ENCODE measurements at places on chromosomes 4 and X.

DNA sequence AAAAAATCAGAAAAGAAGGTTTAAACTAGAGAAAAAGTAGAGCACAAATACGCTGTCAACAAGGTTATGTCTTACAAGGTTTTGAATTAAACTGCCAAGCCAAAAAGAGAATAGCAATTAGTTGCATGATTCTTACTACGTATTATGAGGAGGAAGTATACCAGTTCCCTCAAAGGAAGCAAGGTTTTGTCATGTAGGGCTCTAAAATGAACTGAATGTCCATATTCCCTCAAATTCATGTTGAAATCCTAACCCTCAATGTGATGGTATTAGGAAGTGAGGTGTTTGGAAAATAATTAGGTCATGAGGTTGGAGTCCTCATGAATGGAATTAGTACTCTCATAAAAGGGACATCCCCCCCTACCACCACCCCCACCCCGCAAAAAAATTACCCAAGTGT lies 201.0 kb downstream of the FBXW7 start:
- no peak for DNase-seq

DNA sequence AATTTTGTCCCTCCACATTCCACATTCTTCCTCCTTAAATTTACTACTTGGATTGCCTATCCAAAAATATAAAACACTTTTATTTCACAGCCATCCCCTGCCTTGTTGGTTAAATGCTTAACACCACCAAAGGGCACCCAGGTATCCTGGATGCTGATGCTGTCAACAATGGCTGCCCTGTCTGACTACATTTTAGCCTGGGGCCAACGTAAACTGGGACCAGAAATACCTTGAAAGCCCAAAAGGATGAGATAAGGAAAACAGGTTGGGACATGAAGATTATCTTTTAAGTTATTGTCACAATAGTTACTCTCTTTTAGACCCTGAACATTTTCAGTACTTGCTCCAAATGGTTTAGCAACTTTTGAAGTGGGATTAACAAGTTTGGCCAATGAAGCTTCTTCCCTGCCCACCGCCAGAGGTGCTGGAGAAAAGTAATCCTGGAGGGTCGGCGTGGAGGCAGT lies 775 bp upstream of the YIPF6 start:
- DNase-seq, result no peak

- no peak for DNase-seq
These were observed 26.1 kb upstream of the TMEM154 start for GRCh38 chr4:152705903-152706302.

DNA sequence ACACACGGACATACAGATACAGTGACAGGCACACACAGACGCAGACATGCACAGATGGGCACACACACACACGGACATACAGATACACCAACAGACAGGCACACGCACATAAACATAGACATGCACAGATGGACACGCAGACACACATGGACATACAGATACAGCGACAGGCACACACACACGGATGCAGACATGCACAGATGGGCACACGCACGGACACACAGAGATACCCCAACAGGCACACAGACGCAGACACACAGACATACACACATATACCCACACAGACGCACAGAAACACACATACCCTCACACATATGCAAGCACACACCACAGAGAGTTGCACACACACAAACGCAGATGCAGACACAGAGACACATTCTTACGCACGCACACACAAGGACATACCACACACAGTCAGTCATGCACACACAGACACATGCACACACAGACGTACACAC lies 24.4 kb upstream of the SLC25A6 start:
- DNase-seq, result no peak

DNA sequence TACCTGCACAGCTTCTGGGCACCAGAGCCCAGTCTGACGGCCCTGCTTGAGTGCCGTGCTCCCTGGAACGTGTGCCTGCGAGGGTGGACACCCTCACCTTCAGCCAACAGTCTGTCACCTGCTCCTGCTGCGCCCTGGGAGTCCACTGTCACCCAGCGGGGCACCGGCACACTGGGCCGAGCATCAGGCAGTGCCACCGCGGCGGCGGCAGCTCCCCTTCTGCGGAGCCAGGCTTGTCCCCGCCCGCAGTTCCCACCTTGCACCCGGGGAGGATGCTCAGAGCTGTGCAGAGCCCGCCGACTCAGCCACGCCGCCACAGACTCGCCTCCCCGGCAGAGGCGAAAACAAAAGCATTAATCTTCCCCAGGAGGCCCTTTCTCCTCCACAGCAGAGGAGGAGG lies 86.8 kb downstream of the ABLIM2 start:
- DNase-seq, result no peak

GRCh38 chr4:8478801-8479744 lies 38.5 kb downstream of the TRMT44 start:
- no peak for DNase-seq

- no peak for DNase-seq
These were observed 274.3 kb upstream of the PPARGC1A start for GRCh38 chr4:24164054-24164693.

DNA sequence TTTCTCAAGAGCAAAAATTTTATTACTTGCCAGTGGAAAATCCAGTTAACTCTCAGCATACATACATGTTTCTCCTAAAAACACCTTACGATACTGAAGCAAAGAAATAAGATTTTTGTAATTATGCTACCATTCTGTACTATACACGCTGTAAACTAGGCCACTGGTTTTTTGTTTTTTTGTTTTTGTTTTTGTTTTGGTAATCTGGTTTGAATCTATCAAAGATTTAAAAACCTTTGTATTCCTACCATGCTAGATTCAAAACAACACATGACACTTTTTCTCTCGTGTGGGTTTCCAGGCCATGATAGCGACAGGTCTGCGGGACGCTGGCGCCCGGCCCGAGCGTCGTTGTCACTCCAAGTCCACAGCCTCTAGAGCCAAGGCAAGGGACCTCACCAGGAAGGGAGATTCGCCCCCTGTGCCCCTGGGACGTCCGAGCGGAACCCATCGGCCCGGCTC lies 723 bp downstream of the TMEM192 start:
- no peak for DNase-seq

DNA sequence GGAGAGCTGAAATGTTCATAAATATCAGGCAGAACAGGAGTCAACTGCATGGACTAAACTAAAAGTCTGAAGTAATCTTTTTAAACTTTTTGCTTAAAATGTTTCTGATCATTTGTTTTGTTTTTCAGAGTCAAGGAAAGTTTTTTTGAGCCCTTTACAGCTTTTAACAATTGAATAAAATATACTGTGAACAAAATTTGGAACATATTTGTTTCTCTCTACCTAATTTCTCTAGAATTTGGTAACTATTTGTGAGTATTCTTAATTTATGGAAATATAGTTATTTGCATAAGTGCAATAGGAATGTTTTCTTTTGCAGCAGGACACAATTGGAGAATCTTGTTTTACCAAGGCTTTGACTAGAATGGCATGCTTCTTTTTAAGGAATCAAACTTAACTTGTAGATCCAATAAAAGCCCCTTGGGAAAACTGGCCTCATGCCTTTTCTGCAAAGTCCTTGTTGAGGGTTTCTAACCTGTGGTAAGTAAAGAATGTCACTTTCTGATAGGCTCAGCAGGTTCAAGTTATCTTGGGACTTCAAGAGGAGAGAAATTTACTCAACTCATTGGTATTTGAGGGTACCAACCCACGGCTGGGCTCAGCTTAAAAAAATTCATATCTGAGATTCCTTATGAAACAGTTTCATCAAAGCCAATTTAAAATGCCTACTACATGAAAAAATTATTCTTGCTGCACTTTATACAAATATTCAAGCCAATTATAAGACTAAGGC lies 91.5 kb downstream of the UPRT start:
- DNase-seq, result no peak

DNA sequence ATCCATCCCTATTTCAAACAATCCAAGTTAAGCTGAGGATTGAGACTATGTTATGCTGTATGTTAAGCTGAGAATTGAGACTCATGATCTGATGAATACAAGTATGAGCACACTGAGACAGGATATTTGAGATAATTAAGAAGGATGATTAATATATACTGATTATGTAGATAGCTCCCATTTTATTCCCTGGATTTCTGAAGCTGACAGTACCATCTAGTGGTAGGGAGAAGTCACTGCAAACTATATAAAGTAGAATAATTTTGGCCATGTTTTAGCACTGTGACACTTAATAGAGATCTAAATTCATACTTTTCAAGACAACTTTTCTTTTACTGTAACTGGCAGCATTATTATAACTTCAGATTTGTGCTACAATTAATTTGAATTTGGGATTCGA lies 63.8 kb upstream of the HPRT1 start:
- DNase-seq, result no peak

- DNase-seq, result no peak
These were observed 384.2 kb downstream of the SH3BGRL start for GRCh38 chrX:81586096-81586495.

DNA sequence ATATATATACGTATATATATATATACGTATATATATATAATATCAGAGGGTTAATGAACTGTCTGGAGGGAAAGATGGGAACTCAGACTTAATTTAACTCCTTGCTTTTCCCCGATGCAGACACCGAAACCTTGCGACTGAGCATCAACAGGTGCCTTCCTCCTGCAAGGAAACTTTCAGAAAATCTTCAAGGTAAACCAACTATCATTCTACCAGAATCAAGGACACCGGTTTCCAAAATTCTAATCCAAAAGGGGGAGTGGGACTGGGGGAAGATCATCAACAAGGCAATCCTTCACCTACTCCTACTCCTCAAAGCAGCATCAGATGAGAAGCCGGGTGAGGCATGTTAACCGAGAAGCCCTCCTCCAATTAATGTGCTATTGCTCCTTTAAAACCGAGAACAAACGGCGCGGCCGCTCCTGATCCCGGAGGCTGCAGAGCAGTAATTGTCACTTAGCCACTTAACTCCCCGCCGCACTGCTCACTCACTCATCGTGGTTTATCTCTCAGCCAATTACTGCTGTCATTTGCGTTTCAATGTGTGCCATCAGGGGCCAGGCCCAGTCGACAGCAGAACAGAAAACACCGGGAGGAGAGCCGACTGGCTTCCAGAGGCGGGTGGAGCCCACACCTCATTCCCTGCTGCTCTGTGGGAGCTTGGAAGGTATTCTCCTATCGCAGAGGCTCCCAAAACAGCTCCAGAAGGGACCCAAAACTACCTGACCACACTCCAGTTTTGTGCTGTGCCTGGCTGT lies 61.7 kb downstream of the MAML3 start:
- peak; percentile 28 for DNase-seq

- DNase-seq, result no peak
These were observed 441.9 kb downstream of the FSTL5 start for GRCh38 chr4:161721947-161722346.

DNA sequence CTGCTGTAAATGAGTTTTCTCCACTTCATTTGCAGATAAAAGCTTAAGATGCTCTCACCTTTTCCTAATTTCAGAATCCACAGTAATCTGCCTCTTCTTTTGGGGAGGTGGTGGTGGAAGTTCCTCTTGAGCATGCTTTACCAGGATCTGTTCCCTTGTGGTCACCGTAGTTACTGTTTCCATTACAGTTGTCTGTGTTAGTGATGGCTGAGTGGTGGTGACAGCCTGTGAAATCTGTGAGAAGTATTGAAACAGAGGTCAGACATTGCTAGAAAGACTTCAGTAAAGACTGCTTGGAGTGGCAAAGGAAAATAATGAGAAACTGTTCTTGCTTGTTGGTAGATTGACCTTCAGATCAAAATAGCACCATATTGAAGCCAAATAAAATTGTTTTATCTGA lies 666.2 kb downstream of the DMD start:
- no peak for DNase-seq

GRCh38 chr4:13615161-13615560 lies 12.4 kb downstream of the BOD1L1 start:
- no peak for DNase-seq

GRCh38 chr4:73021634-73022033 lies 47.9 kb downstream of the COX18 start:
- no peak for DNase-seq

GRCh38 chrX:72351606-72352334 lies 46.1 kb upstream of the CITED1 start:
- no peak for DNase-seq
